ENCODE measurements at places on chromosomes 16 and 17.

- DNase-seq: no peak
These were observed 46.5 kb downstream of the TEX2 start for GRCh38 chr17:64216338-64217248.

GRCh38 chr17:17076066-17076465 lies 33.8 kb downstream of the MPRIP start:
- DNase-seq: no peak

GRCh38 chr16:583815-584591 lies 5.9 kb upstream of the RAB40C start:
- DNase-seq: no peak

DNA sequence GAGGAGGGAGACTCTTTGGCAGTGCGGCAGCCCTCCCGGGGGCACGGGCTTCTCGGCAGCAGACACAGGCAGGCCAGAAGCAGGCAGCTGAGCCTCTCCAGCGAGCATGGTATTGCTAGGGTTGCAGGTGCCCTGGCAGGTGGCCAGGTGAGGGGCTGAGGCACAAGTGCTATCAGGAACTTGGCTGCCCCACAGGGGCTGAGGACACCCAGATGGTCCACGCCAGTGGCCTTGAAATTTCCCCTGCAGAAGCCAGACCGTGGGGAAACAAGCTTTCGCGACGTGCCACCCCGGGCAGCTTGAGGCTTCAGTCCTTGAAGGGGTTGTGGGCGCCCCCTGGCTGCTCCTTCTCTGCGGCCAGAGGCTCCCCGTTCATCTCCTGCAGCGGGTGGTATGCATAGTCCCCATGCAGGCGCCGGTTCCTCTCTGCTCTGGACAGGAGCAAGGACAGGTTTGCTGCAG lies 8.5 kb downstream of the NAGPA start:
- no peak for DNase-seq

DNA sequence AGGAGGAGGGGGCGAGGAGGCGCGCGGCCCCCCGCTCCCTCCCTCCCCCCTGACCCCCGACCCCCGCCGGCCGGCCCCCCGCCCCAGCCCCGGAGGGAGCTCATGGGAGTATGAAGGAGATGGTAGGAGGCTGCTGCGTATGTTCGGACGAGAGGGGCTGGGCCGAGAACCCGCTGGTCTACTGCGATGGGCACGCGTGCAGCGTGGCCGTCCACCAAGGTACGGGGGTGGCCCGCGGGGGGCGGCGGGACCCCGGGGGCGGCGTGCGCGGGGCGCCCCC lies 390 bp downstream of the MLLT6 start:
- no peak for DNase-seq

- DNase-seq: no peak
These were observed 240 bp downstream of the WBP2 start for GRCh38 chr17:75854881-75855309.

DNA sequence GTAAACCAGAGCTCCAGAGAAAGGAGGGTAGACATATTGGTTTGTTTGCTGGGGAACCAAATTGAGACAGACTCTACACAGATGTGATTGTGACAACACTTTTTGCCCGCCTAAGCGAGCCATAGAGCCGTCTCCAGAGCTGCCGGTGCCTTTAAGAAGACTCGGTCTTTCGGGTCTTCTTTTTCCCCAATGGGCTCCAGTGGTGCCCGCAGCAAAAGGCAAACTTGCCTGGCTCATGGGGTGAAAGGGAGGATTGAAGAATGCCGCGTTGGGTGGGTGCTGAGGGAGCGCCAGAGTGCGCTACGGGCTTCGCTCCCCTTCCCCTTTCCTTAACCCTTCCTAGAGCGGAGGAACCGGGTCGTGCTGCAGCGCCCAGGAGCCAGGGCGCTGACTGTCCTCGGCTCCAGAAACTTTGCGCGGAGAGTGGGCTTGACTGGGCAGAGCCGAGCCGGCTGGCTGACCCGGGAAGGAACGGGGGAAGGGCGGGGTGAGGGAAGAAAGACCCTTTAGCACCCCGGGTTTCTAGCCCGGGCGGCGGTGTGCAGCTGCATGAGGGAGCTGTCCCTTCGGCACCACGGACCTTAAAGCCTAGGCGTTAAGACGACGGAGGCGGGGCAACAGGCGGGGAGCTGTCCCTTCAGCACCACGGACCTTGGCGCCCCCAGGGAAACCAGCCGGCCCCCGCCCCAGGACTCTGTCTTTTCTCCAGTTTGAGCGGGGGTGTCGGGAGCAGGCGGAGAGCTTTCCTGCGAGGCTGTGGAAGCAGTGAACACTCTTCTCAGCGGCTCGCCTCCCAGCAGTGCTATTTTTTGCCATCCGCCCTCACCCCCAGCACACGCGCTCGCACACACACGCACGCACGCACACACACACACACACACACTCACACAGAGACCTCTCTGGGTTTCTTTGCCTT lies at the start of gene CACNG3:
Gene CACNG3, plus strand, starts transcription at position 880 of the 916 bp plus-strand sequence. CDS start 420 bp downstream, outside the sequence.
- no peak for DNase-seq

GRCh38 chr16:17364319-17365210 lies 106.2 kb downstream of the XYLT1 start:
- peak; percentile 46 for DNase-seq
